ENCODE measurements at places on chromosomes 2 and 18. TPM values are rescaled to one million over a fixed set of nuclear protein-coding genes. Genes with fewer than 3 reads are reported as not detected.
A peak's percentile ranks its signal among the peaks of the same experiment; 100 is the strongest.

DNA sequence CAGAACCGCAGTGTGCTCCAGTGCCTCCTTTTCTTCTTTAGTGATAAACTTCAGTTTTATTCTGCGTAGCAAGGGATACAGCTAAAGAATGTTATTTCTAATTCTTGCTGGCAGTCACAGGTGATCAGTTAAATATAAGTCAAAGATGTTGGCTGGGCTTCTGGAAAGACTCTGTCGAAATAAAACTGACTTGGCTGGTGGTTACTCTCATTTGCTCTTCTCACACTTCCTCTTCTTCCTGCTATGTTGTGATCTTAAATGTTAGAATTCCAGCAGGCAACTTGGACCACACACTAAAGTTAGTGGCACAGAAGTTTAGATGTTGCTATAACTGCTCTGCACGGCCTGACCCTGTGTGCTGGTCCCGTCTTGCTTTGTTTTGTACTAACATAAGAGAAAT lies 278.6 kb downstream of the CDH19 start:
- no peak overlapping the region for H3K4me3 ChIP-seq
- H3K27me3 ChIP-seq: no peaks in the 10 kb centered on the region
- no peak overlapping the region for H3K27ac ChIP-seq
- no peaks in the 10 kb centered on the region for H3K36me3 ChIP-seq

Gene RNF125
- total RNA-seq: 0.41 TPM

DNA sequence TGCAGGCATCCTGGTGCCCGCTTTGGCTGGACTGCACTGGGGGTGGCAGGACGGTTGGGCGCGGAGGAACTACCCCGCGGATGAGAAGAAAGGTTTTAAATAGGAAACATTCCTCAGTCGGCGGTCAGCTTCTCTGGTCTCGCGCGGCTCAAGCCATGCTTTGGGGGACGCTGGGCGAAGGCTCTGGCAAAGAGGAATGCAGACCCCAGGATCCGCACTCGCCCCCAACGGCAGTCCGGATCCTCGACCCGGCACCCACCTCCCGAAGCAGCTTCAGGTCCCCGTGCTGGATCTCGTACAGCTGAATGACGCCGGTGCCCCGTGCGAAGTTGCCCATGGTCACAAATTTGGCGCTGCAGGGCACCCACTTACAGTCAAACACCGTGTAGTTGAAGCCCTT lies 686 bp upstream of the PNO1 start:
- no peaks in the 10 kb centered on the region for H3K4me1 ChIP-seq
- peak; percentile 42 for DNase-seq
- peaks cover 22% of the 10 kb centered on the region for H3K36me3 ChIP-seq
- H3K27me3 ChIP-seq: no peaks in the 10 kb centered on the region

Gene GALM
- total RNA-seq: 19.6 TPM

DNA sequence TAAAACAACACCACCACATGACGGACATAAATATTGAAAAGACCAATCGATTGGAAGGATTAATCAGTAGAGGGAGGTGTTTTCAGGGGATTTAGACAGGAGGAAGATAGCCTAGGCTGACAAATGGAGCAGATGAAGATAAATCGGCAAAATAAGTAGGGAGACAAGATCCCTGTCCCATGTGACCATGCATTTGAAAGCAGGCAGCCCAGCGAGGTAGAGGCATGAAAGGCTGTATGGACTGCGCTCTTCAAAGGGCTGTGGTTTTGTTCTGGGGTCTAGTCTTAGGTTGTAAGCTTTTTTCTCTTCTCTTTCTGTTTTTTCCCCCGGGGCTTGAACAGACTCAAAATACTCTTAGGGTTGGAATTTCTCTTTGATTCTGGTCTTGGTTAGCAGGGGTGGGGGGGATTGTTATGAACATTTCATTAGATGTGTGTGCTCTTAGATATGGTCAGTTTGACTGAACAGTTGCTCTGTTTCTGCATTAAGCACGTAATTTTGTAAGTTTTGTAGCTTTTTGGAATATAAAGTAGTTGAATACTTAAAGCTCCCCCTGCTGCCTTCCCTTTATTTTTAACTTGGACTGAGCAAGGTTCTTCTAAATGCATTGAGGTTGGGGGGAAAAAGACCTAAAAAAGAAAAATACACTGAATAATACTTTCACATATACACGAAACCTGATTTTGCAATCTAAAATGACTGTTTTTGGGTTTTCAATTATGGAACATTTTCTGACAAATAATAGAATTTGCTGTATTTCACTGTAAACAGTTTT lies 32.2 kb downstream of the ZNF532 start:
- no peak overlapping the region for H3K27ac ChIP-seq
- H3K4me3 ChIP-seq: no peak overlapping the region
- no peaks in the 10 kb centered on the region for H3K27me3 ChIP-seq
- H3K36me3 ChIP-seq: no peaks in the 10 kb centered on the region

GRCh38 chr2:165251366-165251765 lies 12.2 kb downstream of the SCN2A start:
- no peak for DNase-seq
- no peaks in the 10 kb centered on the region for H3K36me3 ChIP-seq
- H3K27me3 ChIP-seq: no peaks in the 10 kb centered on the region
- H3K4me1 ChIP-seq: 0 out of 2 replicates have a peak, but pooled peaks cover 2% of the 10 kb centered on the region
- H3K27ac ChIP-seq: no peak overlapping the region

DNA sequence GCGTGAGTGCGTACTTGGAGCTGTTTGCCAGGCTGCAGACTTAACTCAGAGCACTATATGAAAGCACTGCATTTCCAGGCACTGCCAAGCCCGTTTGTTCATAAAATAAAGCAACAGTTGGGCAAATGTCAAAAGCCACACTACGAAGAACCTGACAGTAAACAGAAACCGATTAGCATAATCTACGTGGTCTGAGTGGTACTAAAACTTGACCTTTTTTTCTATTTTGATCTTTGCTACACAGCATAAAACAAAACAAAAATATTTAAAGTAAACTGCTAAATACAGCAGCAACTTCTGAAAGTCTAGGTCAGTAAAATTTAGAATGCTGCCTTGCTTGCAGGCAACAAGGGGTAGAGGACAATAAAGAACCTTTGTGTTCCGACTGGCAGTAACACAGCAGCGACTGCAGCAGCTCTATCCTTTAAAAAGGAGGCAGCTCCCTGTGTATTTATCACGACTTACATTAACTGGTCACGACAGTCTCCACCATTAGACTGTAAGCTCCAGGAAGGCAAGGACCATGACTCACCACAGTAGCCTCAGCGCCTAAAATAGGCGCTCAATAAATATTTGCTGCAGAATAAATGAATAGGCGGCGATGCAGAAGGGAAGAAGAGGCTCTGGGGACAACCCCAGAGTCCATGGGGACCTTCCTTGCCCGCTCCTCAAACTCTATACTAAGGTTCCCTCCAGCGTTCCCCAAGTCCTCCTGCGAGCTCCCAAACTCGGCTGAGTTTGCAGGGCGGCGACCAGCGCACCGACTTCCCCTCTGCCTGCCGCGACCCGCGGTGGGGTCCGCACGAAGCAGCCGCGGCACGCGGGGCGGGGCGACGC lies 902 bp downstream of the SS18 start:
- H3K27ac ChIP-seq: peak overlapping the region; percentile 95
- DNase-seq: peak; percentile 38
- no peaks in the 10 kb centered on the region for H3K4me1 ChIP-seq
- H3K4me3 ChIP-seq: peak overlapping the region; percentile 91
- peaks cover 18% of the 10 kb centered on the region for H3K36me3 ChIP-seq

DNA sequence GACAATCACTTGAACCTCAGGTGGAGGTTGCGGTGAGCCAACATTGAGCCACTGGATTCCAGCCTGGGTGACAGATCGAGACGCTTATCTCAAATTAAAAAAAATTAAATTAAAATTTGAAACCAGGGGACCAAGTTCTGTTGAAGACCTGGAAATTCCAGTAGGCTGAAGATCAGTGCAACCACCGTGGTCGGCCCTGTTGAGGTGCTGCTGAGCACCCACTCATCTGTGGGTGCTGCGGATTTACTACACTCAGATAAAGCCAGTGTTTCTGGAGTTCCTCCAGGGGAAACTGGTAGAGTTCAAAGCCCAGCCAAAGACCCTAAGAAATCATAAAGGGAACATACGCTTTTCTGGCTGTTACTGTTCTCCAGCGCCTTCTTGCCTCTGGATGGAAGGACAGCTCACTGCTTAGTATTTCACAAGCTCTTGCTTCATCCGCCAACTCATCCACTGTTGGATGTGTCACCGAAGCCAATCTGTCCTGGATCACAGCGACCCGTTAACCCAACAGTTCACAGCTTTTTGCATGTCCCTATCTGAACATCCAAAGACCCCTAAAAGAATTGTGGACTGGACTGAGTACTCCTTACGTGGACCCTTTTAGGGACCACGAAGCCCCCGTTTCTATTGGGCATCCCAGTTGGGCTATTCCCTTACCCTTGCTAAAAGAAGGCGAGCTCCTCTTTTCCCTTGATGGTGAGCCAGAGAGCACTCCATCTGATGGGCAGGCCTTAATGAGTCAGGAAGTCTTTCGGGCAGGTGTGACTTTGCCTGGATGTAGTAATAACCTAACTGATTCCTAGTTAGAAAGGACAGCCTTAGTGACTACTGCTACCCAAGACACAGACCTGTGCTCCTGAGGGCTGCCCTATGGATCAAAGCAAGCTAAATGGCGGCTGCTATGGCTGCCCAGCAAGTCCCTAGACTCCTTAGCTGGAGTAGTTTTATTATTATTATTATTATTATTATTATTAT lies 6.0 kb upstream of the ALPP start:
- H3K27me3 ChIP-seq: peaks cover 7% of the 10 kb centered on the region
- no peaks in the 10 kb centered on the region for H3K4me1 ChIP-seq
- no peak overlapping the region for H3K27ac ChIP-seq
- H3K4me3 ChIP-seq: no peak overlapping the region

GRCh38 chr18:1691863-1692262 lies 787.2 kb downstream of the ADCYAP1 start:
- H3K4me3 ChIP-seq: no peak overlapping the region
- DNase-seq: no peak
- H3K27ac ChIP-seq: no peak overlapping the region
- H3K36me3 ChIP-seq: no peaks in the 10 kb centered on the region

DNA sequence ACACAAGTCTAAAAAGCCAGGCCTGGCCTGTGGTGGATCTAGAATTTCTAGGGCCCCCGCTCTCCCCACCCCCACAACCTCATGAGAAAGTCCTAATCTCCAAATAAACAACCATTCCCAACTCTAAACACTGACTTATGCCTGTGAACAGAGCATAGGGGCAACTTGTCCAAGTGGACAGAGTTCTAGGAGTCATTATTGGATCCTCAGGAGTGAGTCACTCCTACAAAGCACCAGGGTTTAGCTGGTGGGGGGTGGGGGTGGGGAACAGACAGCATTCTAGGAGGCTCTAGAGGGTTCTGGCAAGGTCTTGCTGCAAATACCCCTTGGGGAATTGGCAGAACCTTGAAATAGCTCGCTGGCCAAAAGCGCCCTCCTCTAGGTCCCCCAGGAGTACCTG lies 83.3 kb downstream of the ZCCHC2 start:
- no peaks in the 10 kb centered on the region for H3K36me3 ChIP-seq
- H3K4me1 ChIP-seq: no peaks in the 10 kb centered on the region
- no peak overlapping the region for H3K27ac ChIP-seq
- no peaks in the 10 kb centered on the region for H3K27me3 ChIP-seq
- H3K4me3 ChIP-seq: no peak overlapping the region
- DNase-seq: no peak

DNA sequence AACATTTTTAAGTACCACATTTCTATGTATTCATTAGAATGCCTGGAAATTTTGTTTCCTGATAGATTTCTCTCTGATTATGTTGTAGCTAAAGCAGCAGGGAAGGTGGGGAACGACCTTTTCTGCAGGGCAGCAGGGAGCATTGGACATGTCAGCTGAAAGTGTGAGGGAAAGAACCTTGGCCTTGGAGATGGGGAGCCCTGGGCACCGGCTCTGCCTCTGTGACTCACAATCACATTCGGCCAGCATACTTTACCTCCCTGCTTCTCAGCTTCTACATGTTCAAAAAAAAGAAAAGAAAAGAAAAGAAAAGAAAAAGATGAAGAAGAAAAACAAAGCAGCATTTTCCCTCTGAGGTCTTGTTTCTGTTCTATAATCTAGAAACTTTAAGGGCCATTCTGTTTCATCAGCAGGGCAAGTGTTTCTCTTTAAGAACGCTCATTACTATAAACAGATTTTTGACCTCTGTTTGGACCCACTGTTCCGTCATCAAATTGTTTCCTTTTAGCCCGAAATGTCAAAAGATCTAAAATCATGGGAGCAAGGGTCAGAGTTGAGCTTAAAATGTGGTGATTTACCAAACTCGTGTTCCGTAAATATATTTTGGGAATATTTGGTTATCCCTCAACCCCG lies 27.9 kb downstream of the SETBP1 start:
- no peaks in the 10 kb centered on the region for H3K27me3 ChIP-seq
- DNase-seq: no peak
- H3K27ac ChIP-seq: no peak overlapping the region
- peaks cover 2% of the 10 kb centered on the region for H3K36me3 ChIP-seq
- H3K4me1 ChIP-seq: no peaks in the 10 kb centered on the region
- no peak overlapping the region for H3K4me3 ChIP-seq

Gene RAB6D
- not detected for total RNA-seq

- H3K4me3 ChIP-seq: no peak overlapping the region
- H3K36me3 ChIP-seq: peaks cover 5% of the 10 kb centered on the region
- H3K27ac ChIP-seq: peak overlapping the region; percentile 22
These were observed 18.0 kb downstream of the FBXO41 start for GRCh38 chr2:73266061-73266901.

Gene ZNF638
- total RNA-seq: 197 TPM

Gene SPC25
- total RNA-seq: 55.2 TPM

DNA sequence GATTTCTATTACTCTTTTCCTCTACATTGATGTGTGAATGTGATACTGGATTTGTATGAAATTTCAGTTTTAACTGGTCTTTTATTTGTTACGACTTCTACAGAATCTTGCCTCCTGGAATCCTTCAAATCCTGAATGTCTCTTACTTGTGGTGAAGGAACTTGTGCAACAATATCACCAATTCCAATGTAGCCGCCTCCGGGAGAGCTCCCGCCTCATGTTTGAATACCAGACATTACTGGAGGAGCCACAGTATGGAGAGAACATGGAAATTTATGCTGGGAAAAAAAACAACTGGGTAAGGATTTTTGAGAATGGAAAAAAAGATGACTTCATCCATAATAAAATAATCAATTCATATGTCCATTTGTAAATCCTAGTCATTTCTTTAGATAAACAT lies 134.6 kb downstream of the BABAM2 start:
- no peaks in the 10 kb centered on the region for H3K36me3 ChIP-seq
- H3K27ac ChIP-seq: no peak overlapping the region
- H3K4me1 ChIP-seq: no peaks in the 10 kb centered on the region
- H3K4me3 ChIP-seq: no peak overlapping the region

DNA sequence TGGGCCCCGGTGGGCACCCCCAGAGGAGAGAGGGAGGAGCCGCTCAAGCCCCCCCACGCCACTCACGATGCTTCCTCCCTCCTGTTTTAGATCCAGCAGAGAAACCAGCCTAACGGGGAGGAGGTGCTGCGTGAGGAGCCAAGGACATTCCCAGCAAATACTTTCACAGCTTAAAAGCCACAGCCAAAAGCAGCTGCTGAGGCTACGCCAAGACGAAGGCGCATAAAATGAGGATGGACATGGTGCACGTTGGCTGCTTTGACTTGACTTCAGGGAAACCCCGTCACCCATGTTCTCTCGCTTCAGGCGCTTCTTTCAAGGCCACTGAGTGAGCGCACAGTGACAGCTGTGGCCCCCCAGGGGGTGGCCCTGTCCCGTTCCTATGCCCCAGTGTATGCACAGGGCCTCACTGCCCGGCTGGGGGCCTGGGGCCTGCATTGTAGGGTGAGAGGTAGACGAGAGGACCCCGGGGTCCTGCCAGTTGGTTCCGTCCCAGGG lies 72.1 kb upstream of the PXDN start:
- no peaks in the 10 kb centered on the region for H3K36me3 ChIP-seq
- peaks cover 37% of the 10 kb centered on the region for H3K4me1 ChIP-seq
- peak; percentile 72 for DNase-seq
- H3K4me3 ChIP-seq: no peak overlapping the region
